M059J (cell line): ENCODE measurements at places on chromosomes 2 and 18.
A peak's percentile ranks its signal among the peaks of the same experiment; 100 is the strongest.

DNA sequence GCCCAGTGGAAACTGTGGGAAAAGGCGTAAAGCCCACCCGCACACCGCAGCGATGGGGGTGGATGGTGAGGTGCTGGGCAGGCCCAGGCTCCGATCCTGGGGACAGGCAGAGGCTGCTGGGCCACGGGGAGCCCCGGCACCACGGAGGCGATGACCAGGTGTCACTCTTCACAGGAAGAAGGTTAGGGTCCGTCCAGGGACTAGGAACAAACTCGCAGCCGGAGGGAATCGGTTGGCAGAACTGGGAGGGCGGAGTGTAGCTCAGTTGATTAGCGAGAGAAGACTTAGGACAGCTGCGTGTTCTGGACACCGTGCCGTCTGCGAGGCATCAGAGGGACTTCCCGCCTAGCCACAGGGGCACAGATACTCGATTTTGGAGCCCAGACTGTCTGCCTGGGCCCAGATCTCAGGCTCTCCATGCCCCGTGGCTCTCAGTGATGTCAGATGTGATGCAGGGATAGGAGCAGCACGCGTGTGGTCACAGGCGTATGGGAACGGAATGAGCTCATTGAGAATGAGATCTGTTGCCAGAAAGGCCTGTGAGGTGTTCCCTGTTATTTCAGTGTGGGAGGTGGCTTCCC, 16.1 kb upstream of the ALLC start:
- DNase-seq: no peak

DNA sequence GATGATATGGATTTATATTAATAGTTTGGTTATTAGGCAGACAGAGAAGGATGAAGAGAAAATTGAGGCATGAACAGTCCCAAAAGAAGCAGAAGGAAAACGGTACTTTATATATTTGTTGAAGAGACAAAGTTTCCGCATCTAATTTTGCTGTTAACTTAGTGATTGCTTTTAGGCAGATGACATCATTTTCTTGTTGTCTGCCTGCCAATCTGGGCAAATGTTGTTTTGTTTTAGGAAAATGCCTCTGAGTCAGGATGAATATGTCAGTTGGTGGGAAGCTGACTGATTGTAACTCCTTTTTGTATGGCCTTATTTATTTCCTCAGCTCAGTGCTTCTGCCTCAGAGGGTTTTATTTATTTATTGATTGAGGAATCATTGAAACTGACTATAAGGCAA, 52.5 kb upstream of the CAVIN2 start:
- DNase-seq: peak; percentile 91

GRCh38 chr18:59783138-59783537, 85.9 kb upstream of the CCBE1 start:
- DNase-seq: peak; percentile 89

DNA sequence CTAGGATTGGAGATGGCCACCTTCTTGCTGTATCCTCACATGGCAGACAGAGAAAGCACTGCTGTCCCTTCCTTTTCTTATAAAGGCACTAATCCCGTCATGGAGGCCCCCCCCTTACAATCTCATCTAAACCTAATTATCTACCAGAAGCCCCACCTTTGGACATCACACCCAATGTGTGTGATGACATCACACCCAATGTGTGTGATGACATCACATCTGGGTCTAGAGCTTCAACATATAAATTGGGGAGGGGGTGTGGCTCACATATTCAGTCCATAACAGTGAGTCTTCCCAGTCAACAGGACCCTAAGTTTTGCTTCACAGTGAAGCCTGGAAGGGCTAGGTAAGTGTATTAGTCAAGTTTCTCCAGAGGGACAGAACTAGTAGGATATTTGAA, 213.1 kb downstream of the NYAP2 start:
- no peak for DNase-seq

GRCh38 chr2:191218292-191218898, 26.8 kb upstream of the MYO1B start:
- DNase-seq: peak; percentile 71

DNA sequence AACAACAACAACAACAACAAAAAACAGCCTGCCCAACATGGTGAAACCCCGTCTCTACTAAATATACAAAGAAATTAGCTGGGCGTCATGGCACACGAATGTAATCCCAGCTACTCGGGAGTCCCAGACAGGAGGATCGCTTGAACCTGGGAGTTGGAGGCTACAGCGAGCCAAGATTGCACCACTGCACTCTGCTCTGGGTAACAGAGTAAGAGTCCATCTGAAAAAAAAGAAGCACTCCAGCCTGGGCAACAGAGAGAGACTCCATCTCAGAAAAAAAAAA, 344.1 kb upstream of the PLGLB2 start:
- no peak for DNase-seq

- no peak for DNase-seq
These were observed 52.6 kb downstream of the PMAIP1 start for GRCh38 chr18:59952283-59953007.

- peak; percentile 67 for DNase-seq
These were observed 136.5 kb upstream of the RND3 start for GRCh38 chr2:150624001-150624401.

- DNase-seq: peak; percentile 88
These were observed 33.1 kb downstream of the ARL4C start for GRCh38 chr2:234463626-234464290.

DNA sequence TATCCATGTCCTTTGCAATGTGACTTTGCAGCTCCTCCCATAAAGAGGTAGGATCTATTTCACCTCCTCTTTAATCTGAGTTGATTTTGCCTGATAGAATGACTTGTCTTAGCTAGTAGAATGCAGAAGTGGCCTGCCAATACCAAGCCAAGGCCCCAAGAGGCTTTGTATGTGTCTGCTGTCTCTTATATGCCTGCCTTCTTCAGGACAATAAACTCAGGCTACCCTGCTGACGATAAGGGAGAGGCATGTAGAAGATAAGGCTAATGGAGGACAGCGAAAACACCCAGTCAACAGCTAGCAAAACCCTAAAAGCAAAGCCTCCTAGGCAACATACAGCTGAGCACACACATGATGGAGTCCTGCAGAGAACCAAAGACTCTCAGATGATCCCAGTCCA, 1.8 kb upstream of the ZC3H8 start:
- no peak for DNase-seq

- no peak for DNase-seq
These were observed 1.1 kb upstream of the KCNIP3 start for GRCh38 chr2:95296011-95296410.

GRCh38 chr2:159711562-159712142, 654 bp upstream of the MARCHF7 start:
- no peak for DNase-seq

DNA sequence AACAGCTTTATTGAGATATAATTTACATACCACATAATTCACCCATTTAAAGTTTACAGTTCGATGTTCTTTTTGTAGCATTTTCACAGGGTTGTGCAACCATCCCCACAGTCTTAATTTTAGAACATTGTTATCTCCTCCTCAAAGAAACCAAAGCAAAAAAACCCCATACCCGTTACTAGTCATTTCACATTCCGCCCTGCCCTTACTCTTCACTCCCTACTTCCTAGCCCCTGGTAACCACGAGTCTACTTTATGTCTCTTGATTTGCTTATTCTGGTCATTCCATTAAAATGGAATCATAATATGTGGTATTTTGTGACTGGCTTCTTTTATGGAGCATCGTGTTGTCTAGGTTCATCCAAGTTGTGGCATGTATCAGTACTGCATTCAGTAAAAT, 137.7 kb downstream of the TANC1 start:
- DNase-seq: peak; percentile 32

DNA sequence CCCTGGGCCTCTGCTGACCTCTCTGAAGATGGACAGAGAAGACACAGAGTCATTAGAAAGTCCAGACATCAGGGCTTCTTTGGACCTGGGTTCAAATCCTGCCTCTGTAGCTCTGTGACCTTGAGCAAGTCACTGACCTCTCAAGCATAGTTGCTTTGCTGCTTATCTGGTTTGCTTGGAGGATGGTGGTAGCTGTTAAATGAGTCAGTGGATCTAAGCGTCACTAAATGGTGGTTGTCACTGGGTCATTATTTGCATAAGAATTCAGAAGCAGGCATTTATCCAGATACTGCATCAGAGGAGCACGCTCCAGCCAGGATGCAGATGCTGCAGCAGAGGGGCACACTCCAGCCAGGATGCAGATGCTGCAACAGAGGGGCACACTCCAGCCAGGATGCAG, 229.2 kb downstream of the GLI2 start:
- peak; percentile 73 for DNase-seq

GRCh38 chr2:45849491-45850283, 198.2 kb downstream of the PRKCE start:
- DNase-seq: peak; percentile 73

DNA sequence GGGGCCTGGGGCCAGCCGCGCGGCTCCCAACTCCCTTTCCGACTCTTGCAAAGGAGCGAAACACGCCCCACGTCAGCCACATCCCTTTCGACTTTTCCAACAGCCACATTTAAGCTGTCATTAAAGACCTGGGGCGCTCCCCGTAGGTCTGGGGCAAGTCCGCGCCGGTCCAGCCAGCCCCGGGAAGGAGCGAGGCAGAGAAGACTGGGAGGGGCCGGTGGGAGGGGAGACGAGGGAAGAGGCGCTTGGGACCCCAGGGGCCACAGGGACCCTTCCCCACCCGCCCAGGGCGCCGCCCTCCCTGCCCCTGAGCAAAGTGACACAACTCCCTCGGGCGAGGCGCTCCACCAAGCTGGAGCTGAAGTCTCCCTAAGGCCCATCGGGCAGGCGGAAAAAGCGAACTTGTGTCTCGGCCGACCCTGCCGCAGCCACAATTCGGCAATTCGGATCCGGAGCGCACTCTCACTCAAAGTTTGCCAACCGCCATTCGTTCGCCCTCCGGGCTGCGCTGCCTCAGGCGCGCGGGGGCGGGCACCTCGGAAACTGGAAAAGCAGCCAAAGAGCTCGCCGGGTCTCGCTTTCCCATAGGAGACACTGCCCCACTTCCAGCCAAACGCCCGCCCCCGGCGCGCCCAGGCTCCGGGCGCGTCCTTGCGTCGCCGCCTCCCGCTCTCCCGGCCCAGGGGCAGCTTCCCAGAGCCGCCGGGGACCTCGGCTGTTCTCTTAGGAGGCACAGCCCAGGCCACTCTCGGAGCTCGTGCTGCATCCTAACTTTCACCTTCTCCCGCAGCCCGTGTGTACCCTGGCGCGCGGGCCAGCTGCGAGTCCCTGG, 1.1 kb upstream of the KCTD1 start:
- peak; percentile 78 for DNase-seq

- no peak for DNase-seq
These were observed 245.6 kb downstream of the HDAC4 start for GRCh38 chr2:239154971-239155805.

DNA sequence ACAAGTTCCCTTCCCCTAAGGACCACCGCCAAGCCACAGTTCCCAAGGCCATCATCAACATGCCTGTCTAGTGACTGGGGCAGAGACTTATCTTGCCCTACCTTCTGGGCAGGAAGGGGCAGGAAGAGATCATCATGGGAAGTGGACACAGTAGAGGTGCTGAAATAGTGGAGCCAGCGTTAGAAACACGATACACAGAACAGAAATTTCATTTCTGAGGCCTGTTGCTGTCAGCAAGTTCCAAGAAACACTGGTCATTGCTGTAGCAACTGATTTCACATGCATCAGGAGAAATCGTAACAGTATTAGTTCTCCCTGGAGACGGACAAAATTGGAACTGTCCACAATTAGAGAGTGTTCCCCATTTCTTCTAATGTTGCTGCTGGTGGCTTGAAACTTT, 83.0 kb downstream of the COLEC12 start:
- peak; percentile 32 for DNase-seq

- DNase-seq: no peak
These were observed 5.2 kb downstream of the ARHGAP25 start for GRCh38 chr2:68739595-68740399.

DNA sequence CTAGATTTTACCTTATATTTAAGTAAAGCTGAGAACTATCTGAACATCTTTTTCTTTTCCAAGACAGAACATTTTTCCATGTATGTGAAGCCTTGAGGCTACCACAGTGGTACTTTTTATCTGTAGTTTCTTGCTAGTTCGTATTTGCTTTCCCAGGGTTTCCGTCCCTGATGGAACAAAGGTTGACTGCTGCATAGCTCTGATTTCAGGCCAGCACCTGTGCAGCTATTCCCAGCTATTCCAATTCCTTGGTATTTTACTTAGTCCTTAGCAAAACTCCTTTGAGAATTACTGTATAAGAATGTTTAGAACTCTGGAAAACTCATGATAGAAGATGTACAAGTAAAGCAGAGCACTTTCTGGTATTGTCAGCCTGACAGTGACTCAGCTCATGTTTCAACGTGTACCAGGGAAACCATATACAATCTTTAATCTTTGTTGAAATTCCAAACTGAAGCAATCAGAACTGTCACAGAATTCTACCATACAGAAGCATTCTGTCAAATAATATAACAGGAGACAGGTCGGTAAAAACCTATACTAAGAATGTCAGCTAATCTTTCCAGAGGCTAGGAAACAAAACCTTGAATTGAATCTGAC, 162.2 kb downstream of the PKP4 start:
- no peak for DNase-seq

GRCh38 chr2:213149294-213149875, 2.0 kb downstream of the IKZF2 start:
- peak; percentile 9 for DNase-seq

DNA sequence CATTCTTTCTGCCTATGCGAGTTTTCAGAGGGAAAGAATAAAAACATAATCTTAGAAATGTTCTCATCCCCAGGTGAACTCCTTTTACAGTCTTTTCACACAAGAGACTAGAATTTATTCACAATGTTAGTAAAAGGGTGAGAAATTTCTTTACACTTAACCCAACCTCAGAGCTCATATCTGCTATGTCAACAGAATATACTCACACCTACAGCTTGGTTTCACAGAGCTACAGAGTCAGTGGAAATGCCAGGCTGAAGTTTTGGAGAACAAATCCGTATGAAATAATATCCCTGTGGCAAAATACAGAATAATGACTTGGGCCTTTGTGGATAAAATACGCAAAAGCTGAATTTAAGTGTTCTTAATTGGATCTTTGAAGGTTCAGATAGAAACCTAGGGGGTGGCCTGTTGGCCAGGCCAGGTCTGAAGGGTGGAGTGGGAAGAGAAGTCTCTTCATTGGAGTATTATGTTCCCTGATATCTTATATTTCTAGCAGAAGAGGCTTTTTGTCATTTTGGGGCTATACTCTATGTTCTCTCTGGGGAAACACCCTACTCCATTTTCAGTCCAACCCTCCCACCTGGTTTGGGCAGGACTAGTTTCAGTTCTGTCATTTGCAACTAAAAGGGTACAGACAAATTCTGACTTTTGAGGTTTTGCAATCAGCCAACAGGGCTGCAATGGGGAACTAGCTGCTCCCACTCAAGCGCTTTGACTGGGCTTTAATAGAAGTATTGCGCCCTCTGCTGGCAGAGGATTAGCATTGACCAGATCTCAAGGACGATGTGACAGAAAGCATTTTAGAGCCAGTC, 25.7 kb downstream of the FBXO48 start:
- DNase-seq: peak; percentile 81

GRCh38 chr2:39469807-39470206, 32.7 kb upstream of the MAP4K3 start:
- peak; percentile 58 for DNase-seq

- no peak for DNase-seq
These were observed 23.6 kb downstream of the PARD6G start for GRCh38 chr18:80223581-80224148.
